ENCODE measurements at places on chromosomes 2 and 18.

DNA sequence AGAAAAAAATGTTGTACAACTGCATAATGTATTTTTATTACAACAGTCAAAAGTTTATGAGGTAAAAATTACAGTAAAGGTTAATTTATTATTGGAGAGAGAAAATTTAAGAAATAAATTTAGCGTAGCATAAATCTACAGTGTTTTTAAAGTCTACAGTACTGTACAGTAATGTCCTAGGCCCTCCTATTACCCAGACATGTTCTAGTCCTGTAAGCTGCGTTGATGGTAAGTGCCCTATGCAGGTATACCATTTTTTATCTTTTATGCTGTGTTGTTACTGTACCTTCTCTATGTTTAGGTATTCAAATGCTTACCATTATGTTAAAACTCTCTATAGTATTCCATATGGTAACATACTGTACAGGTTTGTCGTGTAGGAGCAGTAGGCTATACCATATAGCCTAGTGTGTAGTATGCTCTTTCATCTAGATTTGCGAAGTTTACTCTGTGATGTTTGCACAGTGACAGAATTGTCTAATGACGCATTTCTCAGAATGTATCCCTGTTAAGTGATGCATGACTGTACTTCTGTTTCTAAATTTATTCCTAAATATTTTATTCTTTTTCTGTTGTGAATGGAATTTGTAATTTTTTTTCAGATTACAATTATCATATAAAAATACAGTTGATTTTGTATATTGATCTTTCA, 24.5 kb downstream of the ABI2 start:
- no peak for DNase-seq

DNA sequence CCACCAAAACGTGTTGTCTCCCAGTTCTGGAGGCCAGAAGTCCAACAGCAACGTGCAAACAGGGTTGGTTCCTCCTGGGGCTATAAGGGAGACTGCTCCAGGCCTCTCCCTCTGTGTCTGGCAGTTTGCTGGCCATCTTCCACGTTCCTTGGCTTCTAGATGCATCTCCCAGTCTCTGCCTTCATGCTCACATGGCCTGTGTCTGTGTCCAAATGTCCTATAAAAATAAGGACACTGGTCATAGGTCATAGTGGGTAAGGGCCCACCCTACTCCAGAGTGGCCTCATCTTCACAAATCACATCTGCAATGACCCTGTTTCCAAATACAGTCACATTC, 69.4 kb upstream of the TAF1B start:
- no peak for DNase-seq

DNA sequence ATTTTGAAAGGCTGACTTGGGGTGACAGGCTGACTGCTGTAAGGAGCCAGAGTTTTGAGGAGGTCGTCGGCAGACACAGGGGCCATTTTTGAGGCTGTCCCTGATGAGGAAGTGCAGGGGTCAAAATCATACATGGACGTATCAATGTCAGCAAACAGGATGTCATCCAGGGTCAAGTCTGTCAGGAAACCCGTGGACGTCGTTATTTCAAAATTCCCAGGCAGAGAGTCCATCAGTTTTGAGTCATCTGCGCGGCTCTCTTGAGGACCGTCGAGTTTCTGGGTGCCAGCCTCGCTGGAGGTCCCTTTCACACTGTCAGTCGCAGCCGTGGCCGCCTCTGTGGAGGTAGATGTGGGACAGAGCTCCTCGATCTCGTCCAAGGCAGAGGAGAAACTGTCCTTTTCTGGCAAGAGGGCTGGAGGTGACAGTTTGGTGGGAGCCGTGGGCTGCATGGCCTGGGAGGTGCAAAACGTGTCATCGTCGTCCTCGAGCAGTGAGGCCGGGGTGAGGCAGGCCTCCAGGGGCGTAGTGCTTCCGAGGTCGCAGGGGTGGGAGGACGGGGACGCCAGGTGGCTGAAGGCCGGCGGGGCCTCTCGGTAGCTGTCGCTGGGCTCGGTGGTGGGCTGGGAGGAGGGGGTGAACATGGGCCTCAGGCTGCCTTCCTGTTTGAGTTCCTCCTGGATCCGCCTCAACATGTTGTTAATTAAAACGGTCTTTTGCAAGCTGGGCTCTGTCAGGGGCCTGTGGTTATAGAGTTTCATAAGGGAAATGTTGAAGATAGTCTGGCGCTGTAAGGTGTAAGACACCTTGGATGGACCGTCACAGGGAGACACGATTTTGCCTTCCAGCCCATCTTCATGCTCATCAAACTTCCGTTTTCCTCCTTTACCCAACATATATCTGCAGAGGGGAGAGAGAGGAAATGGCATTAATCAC, 17.5 kb downstream of the SERTAD2 start:
- no peak for DNase-seq

DNA sequence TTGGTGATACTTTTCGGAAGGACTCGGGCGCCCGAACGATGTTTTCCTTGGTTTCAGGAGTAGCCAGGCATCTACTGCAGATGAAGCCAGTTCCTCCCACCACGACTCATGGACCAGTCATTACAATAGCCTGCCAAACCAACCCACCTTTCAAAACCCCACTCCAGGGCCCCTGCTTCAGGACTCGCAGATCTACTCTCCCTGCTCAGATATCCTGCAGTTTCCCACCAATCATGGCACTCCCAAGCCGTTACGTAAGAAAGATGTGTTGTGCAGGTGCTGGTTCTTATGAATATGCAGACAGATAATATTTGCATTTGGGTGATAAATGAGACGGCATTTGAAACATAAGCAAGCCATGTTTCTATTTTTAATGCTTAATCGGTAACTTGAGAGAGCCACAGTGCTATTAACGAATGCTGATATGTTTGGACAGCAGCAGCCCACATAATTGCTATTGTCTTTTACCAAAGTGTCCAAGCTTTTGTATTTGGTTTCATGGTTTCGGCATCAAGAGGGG, 3.5 kb upstream of the CYS1 start:
- DNase-seq: no peak

- DNase-seq: no peak
Observed at GRCh38 chr2:233202531-233202944, 48.9 kb upstream of the ATG16L1 start.

- DNase-seq: no peak
Observed at GRCh38 chr2:225693259-225693658, 293.7 kb downstream of the NYAP2 start.

- DNase-seq: no peak
Observed at GRCh38 chr2:208464205-208464604, 57.6 kb downstream of the PTH2R start.

GRCh38 chr2:175152242-175152641, 15.8 kb downstream of the ATF2 start:
- no peak for DNase-seq

DNA sequence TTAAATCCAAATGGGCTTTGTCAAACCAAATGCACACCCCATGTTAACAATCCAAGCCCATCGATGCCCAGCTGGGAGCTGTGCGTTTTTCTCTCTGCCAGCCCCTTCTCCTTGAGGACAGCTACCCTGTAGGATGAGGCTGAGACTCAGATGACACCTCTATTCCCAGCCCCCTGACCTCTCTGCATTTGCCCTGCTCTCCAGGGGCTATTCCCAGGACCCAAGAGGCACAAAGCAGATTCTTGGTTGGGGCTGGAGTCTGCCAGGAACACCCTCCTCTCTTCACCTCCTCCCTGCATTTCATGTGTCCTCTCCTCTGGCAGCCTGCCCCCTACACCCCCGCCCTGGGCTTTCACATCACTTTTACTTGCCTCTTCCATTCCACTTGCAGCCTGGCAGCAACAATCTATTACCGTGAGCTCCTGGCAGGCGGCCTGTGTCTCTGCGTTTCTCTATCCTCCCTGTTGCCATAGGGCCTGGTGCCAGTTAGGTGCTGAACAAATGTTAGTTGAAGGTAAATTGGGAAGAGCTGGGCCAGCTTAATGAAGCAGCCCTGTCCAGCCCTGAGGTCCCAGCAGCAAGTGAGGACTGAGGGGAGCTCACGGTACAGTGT, 51.8 kb downstream of the ADD2 start:
- peak; percentile 52 for DNase-seq

GRCh38 chr2:112195167-112195766, 57.1 kb downstream of the FBLN7 start:
- no peak for DNase-seq

- DNase-seq: no peak
Observed at GRCh38 chr2:74759986-74760385, 73.9 kb upstream of the HK2 start.

- DNase-seq: no peak
Observed at GRCh38 chr2:38702413-38702812, 36.5 kb downstream of the GALM start.

DNA sequence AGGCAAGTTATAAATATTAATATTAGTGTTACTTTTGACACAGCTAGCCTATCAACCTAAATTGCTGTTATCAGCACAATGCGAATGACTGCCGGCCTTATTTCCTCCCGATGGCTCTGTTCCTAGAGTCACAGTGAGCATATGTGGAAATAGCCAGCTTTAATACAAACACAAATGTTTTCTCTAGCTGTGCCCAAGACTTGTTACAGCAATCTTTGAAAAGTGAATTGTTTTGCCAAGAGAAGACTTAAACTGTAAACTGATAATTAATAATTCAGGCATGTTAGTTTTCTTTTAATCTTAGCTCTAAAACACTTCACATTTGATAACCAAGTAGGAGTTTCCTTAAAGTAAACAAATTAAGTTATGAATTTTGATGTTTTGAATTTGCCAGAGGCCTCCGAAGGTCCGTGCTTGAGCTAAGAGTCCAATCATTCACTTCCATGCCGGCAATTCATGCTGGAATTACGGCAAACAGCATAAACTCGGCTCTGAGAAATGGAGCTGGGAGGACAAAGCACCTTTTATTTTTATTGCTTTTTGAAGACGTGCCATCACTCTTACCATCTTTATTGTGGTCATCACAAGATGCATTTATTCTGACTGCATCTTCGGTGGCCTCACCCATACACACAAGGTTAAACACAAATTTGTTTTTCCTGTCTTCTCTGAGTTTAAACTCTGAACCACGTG, 184.5 kb upstream of the CWC22 start:
- DNase-seq: no peak

DNA sequence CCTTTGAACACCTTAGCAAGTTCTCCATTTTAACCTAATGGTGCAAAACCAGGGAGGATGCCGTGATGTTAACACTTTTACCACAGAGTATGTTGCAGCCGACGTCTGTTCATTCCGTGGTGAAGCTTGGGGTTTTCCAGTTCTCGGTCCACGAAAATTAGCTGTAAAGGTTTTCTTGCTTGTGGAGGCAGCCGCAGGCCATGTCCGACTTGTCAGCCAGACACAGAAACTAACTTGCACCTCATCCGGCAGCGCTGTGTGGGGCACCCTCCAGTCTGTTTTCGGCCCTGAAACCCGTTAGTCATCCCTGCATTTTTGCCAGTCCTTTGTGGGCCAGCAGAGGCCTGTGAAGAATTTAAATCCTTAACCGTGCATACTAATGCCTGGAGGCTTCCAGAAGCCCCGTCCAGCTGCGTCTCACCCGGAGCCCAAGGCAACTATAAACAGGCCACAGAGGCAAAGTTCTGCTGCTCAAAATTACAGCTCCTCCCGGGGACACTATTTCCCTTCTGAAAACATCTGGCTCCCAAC, 70.6 kb downstream of the SH3YL1 start:
- peak; percentile 13 for DNase-seq

DNA sequence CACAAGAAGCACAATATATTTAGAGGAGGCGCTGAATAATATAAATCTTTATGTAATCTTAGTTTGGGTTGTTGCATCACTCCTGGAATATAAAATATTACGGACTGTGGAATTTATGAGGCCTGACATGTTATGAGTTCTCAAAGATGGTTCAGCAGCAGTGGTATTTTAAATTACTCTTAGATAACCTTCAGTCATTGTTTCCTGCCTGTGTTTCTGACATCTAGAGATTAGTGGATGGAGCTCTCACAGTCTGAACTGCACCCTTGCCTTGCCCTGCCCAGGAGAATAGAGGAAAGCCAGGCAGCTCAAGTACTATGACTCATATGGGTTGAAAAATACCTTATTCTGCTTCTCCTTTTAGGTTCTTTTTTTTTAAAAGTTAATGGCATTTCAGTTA, 70.0 kb downstream of the ACSL3 start:
- DNase-seq: no peak

GRCh38 chr18:48909721-48910120, 41.0 kb downstream of the SMAD7 start:
- no peak for DNase-seq

- no peak for DNase-seq
Observed at GRCh38 chr2:158463496-158464095, 6.8 kb downstream of the PKP4 start.

GRCh38 chr18:38459131-38459994, 893.8 kb upstream of the CELF4 start:
- DNase-seq: peak; percentile 8

DNA sequence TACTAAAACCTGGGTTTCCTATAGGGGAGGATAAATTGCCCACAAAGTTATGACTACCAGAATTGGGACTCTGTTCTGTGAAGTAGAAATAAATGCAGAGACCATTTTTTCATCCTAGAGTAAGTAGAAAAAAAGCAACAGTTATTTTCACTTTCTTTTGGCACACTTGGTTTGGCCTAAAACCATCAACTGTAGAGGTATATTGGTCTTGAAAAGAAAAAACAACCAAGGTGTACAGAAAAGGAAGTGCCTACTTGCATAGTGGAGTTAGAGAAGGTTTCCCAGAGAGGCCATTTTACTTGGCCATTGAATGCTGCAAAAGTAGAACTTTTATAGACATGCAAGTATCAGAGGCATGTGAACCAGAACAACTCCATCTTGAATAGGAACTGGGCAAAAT, 89.4 kb upstream of the TACR1 start:
- no peak for DNase-seq

GRCh38 chr2:68287580-68288441, 31.9 kb downstream of the CNRIP1 start:
- no peak for DNase-seq

Measured in posterior cingulate gyrus (tissue), 11 donors.